ENCODE measurements at places on chromosomes 11 and 22. TPM values are rescaled to one million over a fixed set of nuclear protein-coding genes. Genes with fewer than 3 reads are reported as not detected.

DNA sequence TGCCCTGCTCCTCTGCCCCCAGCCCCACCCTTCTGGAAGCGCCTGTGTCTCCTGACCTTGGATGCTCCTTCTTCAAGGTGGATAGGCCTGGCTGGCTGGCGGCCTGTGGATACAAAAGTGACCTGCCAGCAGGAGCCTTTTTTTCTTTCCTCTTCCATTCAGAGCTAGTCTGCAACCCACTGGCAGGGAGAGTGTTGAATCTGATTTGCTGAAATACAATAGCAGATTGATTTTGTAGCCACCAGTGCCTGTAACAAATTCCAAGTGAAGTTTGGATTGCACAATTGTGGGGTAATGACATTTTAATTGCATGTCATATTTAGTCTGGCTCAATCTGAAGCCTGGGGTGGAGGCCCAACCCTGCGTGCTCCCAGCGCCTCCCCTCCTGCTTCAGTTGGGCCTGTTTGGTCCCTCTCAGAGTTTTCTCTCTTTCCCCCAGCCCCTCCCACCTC, 97.2 kb downstream of the GRIK4 start:
- no peaks in the 10 kb centered on the region for H3K36me3 ChIP-seq
- H3K4me1 ChIP-seq: peaks cover 8% of the 10 kb centered on the region
- H3K27ac ChIP-seq: no peak overlapping the region
- H3K27me3 ChIP-seq: peaks cover 6% of the 10 kb centered on the region
- no peak for DNase-seq
- H3K4me3 ChIP-seq: no peak overlapping the region

DNA sequence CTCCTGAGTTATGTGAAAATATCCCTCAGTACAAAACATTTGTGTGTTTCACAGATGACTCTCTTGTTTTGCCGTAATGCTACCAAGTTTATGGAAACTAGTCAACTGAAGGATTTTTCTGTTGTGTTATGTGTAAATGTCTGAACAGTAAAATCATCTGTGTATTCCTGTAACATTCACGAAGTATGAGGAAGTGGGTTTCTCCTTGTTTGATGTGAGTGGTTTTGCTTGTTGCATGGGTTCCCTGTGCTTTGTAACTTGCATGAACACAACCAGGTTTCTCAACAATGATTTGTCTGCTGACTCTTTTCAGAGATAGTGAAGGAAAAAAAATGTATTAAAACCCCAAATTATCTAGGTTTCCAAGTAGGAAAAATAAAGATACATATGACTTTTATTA, 138.1 kb downstream of the PGR start:
- no peaks in the 10 kb centered on the region for H3K4me1 ChIP-seq
- H3K36me3 ChIP-seq: no peaks in the 10 kb centered on the region
- no peak overlapping the region for H3K27ac ChIP-seq
- no peaks in the 10 kb centered on the region for H3K27me3 ChIP-seq
- DNase-seq: no peak
- H3K4me3 ChIP-seq: no peak overlapping the region

- no peak overlapping the region for H3K27ac ChIP-seq
- peaks cover 27% of the 10 kb centered on the region for H3K27me3 ChIP-seq
- H3K36me3 ChIP-seq: no peaks in the 10 kb centered on the region
Observed at GRCh38 chr11:43601511-43601910, 79.0 kb upstream of the HSD17B12 start.

DNA sequence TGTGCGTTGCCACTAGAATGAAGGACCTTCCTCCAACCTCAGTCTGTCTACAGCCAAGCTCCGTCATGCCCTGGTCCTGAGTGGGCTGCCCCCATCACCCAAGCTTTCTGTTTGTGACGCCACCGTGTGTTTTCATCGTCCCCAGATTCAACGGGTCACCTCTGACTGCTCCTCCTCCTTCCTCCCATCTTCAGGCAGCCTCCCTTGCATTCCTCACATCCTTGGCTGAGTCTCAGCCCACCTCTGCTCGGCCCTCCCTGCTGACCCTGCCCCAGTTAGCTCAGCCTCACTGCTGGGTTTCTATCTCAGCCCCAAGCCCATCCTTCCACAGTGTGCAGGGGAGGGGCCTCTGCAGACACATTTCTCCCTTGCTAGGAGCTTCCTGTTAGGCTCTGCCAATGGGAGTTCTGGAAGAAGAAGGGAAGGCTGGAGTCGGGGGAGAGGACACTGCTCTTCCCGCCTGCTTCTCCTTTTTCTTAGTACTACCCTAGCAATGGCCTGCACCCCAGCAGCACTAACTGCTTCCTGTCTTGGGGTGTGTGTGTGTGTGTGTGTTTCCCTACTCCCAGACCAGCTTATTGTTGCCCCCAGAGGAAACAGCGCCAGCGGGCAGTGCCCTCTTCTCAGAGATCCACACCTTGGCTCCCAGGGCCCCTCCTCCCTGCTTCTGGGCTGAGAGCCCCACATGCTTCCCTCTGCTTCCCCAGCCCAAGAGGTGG, 5.2 kb downstream of the IFT27 start:
- H3K36me3 ChIP-seq: no peaks in the 10 kb centered on the region
- no peak overlapping the region for H3K27ac ChIP-seq
- DNase-seq: no peak
- H3K27me3 ChIP-seq: no peaks in the 10 kb centered on the region

- peaks cover 7% of the 10 kb centered on the region for H3K27me3 ChIP-seq
- H3K4me1 ChIP-seq: no peaks in the 10 kb centered on the region
- no peak overlapping the region for H3K27ac ChIP-seq
- no peaks in the 10 kb centered on the region for H3K36me3 ChIP-seq
Observed at GRCh38 chr11:132977746-132978145, 554.6 kb downstream of the OPCML start.

- DNase-seq: no peak
- peaks cover 2% of the 10 kb centered on the region for H3K36me3 ChIP-seq
- H3K4me1 ChIP-seq: peaks cover 19% of the 10 kb centered on the region
- H3K27me3 ChIP-seq: no peaks in the 10 kb centered on the region
- no peak overlapping the region for H3K4me3 ChIP-seq
Observed at GRCh38 chr11:72755713-72756285, 3.6 kb upstream of the ARAP1 start.

DNA sequence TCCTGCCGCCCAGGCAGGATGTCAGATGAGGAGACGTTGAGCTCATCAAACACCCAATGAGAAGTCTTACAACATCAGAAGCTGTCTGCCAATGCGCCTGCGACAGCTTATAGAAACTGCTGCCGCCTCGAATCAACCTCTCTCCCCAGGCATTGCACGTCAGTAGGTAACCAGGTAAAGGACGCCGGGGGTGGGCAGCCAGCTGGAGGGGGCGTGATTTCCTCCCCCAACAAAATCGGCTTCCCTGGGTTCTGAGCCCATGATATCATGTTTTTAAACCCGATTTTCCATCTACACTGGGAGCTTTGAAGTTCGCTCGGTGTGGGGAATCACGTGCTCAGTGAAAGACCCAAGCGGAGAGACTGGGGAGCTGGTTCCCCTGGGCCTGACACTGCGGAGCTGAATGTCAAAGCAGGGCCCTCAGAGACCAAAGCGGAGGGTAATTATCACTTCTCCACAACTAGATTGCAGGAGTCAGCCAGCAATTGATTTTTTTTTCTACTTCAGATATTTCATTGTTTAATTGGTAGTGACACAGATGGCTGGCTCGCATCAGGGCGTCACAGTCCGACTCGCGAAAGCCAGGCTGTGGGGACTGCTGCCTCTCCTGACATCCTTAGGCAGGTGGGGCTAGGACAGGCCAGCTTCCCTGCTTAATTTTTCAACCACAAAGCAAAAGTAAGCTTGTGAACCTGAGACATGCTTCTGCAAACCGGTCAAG, 15.4 kb downstream of the FAM83F start:
- peak; percentile 65 for DNase-seq
- peaks cover 19% of the 10 kb centered on the region for H3K4me1 ChIP-seq
- peaks cover 4% of the 10 kb centered on the region for H3K27me3 ChIP-seq
- H3K27ac ChIP-seq: peak overlapping the region; percentile 66
- H3K4me3 ChIP-seq: peak overlapping the region; percentile 63

DNA sequence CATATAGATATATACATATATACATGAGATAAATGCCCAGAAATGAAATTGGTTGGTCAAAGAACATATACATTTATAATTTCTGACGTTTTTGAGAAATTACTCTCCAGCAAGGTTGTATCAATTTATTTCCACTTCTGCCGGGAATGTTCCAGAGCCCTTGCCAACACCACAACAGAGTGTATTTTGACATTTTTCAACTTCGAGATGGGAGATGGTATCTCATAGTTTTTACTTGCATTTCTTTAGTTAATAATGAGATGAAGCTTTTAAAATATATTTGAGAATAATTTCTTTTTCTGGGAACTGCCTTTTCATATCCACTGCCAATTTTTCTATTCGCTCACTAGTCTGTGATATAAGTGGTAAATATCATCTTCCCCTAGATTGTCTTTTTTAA, 19.3 kb upstream of the CLMP start:
- no peaks in the 10 kb centered on the region for H3K4me1 ChIP-seq
- H3K27ac ChIP-seq: no peak overlapping the region
- H3K27me3 ChIP-seq: peaks cover 11% of the 10 kb centered on the region
- no peak for DNase-seq
- H3K36me3 ChIP-seq: no peaks in the 10 kb centered on the region
- H3K4me3 ChIP-seq: no peak overlapping the region

DNA sequence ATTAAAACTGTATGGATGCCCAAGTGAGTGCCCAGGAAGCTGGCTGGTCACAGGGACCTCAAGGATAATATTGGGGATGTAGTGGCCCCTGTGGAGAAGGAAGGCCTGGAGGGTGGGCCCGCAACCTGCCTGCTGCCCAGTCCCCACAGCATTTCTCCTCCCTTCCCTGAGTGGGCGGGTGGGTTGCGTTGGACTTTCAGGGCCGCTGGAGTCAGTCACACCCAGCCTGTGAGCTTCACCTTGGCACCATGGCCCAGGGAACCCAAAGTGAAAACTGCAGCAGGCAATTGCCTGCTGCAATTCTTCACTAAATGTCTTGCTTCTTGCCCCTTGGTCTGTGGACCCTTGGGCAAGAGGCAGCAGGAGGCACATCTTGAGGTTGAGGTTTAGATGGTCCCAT, 4.7 kb downstream of the GNAZ start:
- H3K4me1 ChIP-seq: peaks cover 6% of the 10 kb centered on the region
- H3K27ac ChIP-seq: no peak overlapping the region
- H3K36me3 ChIP-seq: no peaks in the 10 kb centered on the region
- no peak for DNase-seq
- H3K4me3 ChIP-seq: no peak overlapping the region

- no peaks in the 10 kb centered on the region for H3K36me3 ChIP-seq
- H3K27me3 ChIP-seq: peaks cover 13% of the 10 kb centered on the region
- DNase-seq: no peak
- H3K4me1 ChIP-seq: peaks cover 17% of the 10 kb centered on the region
Observed at GRCh38 chr11:110077346-110077745, 15.8 kb upstream of the ZC3H12C start.

- H3K4me1 ChIP-seq: peaks cover 73% of the 10 kb centered on the region
- H3K36me3 ChIP-seq: peaks cover 88% of the 10 kb centered on the region
- no peak overlapping the region for H3K4me3 ChIP-seq
- peak; percentile 79 for DNase-seq
- no peaks in the 10 kb centered on the region for H3K27me3 ChIP-seq
- peak overlapping the region; percentile 69 for H3K27ac ChIP-seq
Observed at GRCh38 chr22:20569059-20570058, 61.9 kb downstream of the MED15 start.

DNA sequence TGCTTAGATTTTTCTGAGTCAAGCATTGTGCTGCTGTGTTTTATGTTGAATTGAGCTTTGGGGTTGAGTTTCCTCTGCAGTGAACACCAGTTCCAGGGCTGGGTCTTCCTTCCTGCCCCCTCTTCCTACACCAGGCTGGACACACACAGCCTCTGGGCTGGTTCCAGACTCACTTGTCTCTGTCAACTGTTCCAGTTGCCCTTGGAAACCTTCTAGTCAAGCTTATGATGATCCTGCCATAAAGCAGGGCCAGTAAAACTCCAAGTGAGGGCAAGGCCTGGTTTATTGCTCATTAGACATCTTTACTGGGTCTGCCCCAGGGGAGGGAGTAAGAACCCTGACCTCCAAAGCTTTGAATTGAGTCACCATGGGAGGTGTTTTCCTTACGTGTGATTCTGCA, 61.1 kb downstream of the KIAA1671 start:
- no peaks in the 10 kb centered on the region for H3K4me1 ChIP-seq
- no peak overlapping the region for H3K4me3 ChIP-seq
- no peaks in the 10 kb centered on the region for H3K27me3 ChIP-seq
- no peak overlapping the region for H3K27ac ChIP-seq
- DNase-seq: no peak
- no peaks in the 10 kb centered on the region for H3K36me3 ChIP-seq

GRCh38 chr11:1734641-1735081, 15.7 kb downstream of the IFITM10 start:
- DNase-seq: no peak
- no peaks in the 10 kb centered on the region for H3K36me3 ChIP-seq
- H3K4me1 ChIP-seq: peaks cover 13% of the 10 kb centered on the region
- H3K27me3 ChIP-seq: peaks cover 16% of the 10 kb centered on the region

DNA sequence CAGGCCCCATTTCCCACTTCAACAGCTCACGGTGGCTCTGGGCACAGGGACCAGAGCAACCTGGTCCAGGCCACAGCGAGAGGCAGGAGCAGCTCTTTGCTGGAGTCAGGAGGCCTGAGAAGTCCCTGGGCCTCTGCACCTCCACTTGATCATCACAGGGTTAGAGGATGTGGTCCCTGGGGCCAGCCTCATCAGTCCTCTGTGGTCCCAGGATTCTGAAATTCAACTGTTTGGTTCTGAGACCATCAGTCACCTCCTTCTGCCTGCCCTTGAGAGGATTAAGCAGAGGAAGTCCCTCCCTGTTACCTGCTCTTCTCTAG, 24.9 kb upstream of the CBX7 start:
- H3K4me1 ChIP-seq: peaks cover 35% of the 10 kb centered on the region
- no peaks in the 10 kb centered on the region for H3K36me3 ChIP-seq
- no peak overlapping the region for H3K27ac ChIP-seq
- DNase-seq: no peak
- no peaks in the 10 kb centered on the region for H3K27me3 ChIP-seq
- no peak overlapping the region for H3K4me3 ChIP-seq

GRCh38 chr11:7498193-7498592, 12.9 kb downstream of the OLFML1 start:
- H3K4me1 ChIP-seq: peaks cover 11% of the 10 kb centered on the region
- no peak for DNase-seq
- H3K36me3 ChIP-seq: peaks cover 3% of the 10 kb centered on the region
- H3K27ac ChIP-seq: no peak overlapping the region
- H3K27me3 ChIP-seq: no peaks in the 10 kb centered on the region

- H3K4me3 ChIP-seq: no peak overlapping the region
- no peak overlapping the region for H3K27ac ChIP-seq
- peak; percentile 27 for DNase-seq
- H3K36me3 ChIP-seq: no peaks in the 10 kb centered on the region
- peaks cover 19% of the 10 kb centered on the region for H3K27me3 ChIP-seq
Observed at GRCh38 chr22:37525073-37525745, 6.0 kb upstream of the CARD10 start.

GRCh38 chr11:128546916-128547315, 40.4 kb downstream of the ETS1 start:
- DNase-seq: no peak
- H3K4me3 ChIP-seq: no peak overlapping the region
- peaks cover 84% of the 10 kb centered on the region for H3K4me1 ChIP-seq
- H3K36me3 ChIP-seq: no peaks in the 10 kb centered on the region

The RFPL2 gene
- not detected for total RNA-seq

The AIFM3 gene
- total RNA-seq: not detected

The GDPD4 gene
- total RNA-seq: not detected

The DEUP1 gene
- not detected for total RNA-seq

The YAP1 gene
- total RNA-seq: 0.25 TPM
